AG20443 (cell line): ENCODE measurements at places on chromosomes 5 and 9.
A peak's percentile ranks its signal among the peaks of the same experiment; 100 is the strongest.

DNA sequence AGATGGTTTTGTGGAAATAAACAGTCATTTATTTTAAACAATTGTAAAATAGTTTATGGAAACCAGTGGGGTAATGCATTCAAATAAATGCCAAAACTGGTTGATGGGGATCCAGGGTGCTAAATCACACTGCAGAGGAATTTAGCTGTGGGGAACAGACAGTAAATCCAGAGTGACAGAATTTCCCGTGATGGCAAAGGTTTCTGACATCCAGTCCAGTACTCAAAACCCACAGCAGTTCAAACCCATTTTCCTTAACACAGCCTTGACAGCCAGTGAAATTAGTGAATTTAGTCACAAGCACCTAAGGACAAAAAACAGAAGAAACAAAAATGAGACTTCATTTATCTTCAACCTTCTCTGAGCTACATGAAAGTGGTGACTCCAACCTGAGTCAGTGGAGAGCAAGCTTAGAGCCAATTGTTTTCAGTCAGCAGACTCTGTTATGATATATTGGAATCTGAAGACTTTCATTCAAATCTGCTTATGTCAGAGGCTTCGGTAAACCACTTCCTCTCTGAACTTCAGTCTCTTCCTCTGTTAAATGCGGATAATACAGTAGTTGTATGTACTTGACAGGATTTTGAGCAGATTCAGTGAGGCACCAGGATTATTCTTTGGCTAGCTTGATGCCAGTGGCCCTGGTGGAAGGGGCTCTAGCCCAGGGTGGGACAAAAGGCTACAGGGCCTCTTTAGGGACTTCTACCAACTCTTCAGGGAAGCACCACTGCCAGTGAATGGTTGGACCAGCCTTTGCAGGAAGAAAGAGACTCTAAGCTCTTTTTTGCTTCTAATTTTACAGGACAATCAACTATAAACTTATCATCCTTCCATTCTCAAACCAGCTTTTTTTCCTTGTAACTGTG, 185.3 kb downstream of the MAPKAP1 start:
- DNase-seq, result peak; percentile 83

DNA sequence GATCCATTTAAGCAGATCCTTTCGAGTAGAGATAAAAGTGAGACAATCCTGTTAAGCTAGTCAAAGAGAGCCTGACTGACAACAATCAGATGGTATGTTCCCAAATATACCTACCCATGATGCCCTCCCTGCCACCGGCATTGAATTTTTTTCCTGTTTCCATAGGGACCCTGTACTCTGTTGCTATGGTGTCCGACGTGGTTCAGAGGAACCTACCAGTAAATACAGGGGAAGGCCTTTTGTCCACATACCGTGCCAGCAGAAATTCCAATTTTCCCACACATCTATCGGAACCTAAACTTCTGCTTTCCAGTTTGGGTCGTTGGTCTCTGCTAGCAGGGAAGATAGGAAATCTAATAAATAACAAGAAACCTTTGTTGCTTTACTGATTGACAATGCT, 64.7 kb downstream of the MEGF10 start:
- DNase-seq, result no peak

GRCh38 chr5:115594128-115595047, 7.9 kb downstream of the TICAM2 start:
- no peak for DNase-seq

- DNase-seq, result no peak
Observed at GRCh38 chr5:116709082-116709481, 134.5 kb upstream of the SEMA6A start.

DNA sequence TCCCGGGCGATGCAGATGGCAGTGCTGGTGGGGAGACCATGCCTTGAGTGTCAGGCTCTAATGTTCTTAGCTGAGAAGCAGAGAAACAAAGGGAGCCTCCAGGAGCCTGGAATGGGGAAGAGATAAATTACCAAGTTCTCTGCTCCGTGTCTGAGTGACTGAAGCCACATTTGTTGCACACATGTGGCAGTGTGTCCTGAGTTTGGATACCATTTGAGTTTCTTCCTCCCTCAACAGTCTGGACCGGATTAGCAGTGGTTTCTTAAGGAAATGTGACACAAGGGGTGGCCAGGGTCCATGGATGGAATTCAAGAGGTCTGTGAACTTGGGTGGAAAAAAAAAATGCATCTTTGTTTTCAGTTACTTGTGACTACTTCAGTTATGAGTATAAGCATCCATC, 50.7 kb upstream of the GARNL3 start:
- DNase-seq, result no peak

GRCh38 chr9:133795049-133795448, 56.9 kb upstream of the SARDH start:
- DNase-seq, result no peak

DNA sequence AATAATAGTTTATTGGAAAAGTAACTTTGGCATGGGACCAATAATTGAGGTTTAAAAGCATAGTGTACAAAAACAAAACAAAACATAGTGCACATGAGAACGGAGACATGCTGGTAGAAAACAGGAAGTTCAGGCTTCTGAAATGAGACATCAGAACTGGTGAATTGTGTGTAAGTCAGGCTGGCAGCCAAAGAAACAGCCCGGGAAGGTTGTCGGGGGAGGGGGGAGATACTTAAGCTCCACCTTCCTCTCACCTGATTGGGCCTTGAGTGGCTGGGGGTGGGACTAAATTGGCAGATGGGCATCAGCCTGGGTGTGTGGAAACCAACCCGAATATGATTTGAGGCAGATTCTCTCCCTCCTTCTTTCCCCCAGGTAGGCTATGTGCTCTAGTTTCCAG, 256.3 kb downstream of the SMARCA2 start:
- peak; percentile 17 for DNase-seq

- no peak for DNase-seq
Observed at GRCh38 chr5:135843571-135844337, 9.3 kb downstream of the SLC25A48 start.

DNA sequence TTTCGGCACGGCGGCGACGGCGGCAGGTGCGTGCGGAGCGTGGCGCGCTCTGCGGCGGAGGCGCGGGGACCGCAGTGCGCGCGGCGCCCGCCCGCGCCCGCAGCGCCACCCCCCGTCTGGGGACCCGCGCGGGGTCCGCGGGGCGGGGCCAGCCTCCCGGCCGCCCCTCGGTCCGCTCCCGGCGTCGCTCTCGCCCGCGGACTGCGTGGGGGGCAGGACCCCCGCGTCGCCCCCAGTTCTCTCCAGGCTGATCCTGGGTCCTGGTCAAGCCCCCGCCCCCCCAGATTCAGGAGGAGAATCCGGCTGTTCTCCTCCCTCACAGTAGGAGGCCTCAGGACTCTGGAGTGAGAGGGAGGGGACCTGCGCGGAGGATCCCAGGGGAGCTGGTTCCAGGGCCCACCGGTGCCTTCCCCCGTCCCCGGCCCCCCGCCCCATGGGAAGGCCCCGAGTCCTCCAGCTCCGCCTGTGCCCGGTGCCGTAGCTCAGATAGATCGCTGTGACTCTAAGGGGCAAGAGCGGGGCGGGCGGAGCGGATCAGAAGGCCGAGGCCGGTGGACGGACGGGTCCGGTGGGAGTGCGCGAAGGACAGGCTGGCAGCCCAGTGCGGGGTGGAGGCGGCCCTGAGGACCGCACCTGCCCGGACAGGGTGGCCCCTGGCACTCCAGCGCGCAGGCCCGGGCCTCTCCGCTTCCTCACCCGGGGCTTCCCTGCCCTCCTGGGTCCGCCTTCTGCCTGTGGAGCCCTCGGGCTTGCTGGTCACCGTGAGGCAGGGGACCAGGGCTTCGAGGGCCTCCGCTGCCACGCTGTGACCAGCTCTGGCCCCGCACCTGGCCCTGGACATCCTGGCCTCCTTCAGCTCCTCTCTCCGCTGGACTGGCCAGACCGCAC, at the start of gene RNF208:
TSS of gene RNF208 (minus strand) at position 51 of the 888 bp plus-strand sequence. CDS start 1,028 bp downstream, outside the sequence.
- DNase-seq, result no peak

GRCh38 chr9:21154018-21154608, 12.3 kb downstream of the IFNA21 start:
- DNase-seq, result no peak

DNA sequence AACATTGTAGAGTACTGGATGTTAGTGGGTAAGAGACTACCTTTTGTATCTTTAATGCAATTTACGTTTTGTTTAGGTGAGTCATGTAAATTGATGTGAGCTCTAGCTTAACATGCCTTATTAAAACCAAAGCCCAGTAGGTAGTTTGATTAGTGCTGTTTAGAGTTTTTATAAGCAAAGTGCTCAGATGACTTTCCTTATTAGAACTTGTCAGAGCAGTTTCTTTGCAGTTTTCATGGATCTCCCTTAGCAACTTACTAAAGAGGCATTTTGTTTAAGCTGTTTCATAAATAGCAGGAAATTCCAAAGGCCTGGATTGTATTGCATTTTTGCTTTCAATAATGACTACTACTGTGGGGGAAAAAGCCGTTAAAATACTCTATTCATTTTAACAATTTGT, 14.5 kb downstream of the ZSWIM6 start:
- DNase-seq, result no peak

DNA sequence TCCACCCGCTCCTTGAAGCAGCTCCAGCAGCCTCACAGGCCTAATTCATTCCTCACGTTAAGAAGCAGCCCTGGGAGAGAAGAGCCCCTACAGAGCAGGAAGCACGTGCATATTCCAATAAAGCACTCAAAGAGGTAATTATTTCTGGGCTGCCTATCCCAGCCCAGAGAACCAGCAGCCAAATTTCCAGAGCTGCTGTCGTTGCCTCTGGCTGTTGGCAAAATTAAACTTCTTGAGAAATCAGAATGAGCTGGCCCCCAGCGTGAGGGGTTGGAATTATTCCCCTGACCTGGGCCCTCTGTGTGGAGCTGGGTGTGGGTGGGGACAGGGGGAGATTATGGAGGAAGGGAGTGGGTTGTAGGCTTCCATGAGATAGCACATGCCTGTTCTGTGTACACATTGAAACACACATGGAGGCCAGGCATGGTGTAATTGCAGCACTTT, 86.8 kb upstream of the HSPA9 start:
- DNase-seq, result no peak

- DNase-seq, result no peak
Observed at GRCh38 chr5:52502460-52502999, 285.2 kb upstream of the ITGA1 start.

DNA sequence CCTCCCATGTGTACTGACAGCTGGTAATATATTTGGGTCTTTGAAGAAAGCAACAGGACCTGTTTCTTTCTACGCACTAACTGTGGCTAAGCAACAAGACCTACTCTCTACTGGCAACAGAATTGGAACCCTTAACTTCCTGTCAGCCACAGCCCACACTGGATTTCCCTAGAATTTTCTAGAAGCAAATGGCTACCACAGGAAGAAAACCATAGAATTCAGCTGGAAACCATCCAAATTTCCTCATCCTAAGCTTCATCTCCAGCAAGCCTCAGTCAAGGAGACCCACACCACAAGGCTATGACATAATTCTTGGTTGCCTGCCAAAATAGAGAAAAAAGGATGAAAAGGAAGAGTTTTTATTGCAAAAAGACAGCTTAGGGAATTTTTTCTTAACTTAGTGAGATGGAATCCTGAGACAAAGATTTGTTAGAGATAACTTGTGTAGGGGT, 171.8 kb upstream of the TNC start:
- DNase-seq, result no peak

GRCh38 chr5:162573758-162574157, 506.2 kb downstream of the GABRG2 start:
- no peak for DNase-seq

GRCh38 chr9:109385499-109385898, 64.6 kb upstream of the EPB41L4B start:
- DNase-seq, result no peak

GRCh38 chr5:139762615-139763170, 32.9 kb upstream of the PSD2 start:
- no peak for DNase-seq

- no peak for DNase-seq
Observed at GRCh38 chr5:179371121-179371510, 25.9 kb upstream of the ADAMTS2 start.

DNA sequence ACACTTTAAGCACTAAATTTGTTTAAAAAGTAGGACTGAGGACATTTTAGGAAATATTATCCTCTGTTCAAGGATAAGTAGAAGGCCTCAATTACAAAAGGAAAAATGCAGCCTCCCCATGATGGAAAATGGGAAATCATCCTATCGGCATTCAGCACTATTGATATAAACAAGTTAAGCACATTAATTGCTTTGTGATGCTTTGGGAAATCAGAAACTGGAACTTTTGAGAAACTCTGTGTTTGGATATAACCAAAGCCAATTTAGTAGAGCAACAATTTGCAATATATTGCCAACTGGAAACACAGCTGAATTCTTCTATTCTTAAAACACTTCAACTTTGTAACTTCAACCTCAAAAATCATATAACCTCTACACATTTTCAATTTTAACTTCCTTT, 65.2 kb upstream of the PTGER4 start:
- no peak for DNase-seq

DNA sequence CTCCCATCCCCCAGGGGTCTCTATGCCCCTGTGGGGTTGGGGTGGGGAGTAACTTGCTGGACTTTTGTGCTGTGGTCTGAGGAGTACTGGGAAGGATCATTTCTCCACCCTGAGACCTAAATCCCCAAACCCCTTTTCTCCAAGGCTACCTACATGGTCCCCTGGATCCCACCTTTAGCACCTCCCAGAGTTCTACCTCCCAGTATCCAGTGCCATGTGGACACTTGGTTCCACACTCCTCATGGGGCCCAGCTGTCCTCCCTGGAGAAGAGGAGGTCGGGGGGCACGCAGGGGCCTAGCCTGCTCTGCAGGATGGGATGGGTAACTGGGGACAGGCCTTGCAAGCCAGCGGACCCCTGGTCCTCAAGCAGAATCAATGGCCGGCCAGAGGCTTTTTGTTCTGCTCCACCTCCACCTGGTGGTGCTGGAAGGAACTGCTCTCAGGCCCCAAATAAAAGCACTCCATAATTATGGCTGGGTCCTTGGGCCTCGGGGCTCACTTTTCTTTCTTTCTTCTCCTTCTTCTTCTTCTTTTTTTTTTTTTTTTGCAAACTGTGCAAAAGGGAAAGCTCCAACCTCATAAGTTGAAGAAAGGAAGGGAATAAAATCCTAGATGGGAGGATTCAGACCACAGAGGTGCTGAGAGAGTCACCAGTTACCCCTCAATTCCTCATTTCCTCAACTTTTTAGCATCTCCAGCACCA, 68.4 kb downstream of the PSD2 start:
- DNase-seq, result peak; percentile 89

GRCh38 chr5:64899838-64900237, 131.1 kb downstream of the CWC27 start:
- no peak for DNase-seq

- peak; percentile 47 for DNase-seq
Observed at GRCh38 chr9:134474055-134474370, 147.8 kb downstream of the RXRA start.

DNA sequence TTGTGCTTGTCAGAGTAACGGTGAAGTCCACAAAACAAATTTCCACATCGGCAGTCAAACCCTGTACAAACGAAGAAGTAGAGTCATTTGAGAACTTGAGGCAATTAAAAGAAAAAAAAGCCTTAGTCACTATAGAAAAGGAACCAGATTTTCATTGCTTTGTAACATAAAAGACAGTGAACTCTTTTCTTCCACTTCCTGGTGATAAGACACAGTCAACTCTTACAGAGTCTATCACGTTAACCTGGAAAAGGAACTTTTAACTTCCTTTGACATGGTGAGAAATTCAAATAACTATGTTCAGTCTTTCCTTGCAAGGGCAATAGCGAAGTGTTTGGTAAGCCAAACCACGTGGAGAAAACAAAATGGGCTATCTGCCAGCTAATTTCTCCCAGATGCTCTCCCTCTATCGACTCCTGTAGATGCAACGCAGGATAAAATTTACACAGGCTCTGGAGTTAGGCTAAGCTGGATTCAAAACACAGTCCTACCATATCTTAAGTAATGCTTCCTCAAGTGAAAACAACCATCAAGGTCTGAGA, 8.9 kb downstream of the ZFAND5 start:
- DNase-seq, result no peak
